ENCODE measurements at places on chromosomes 4 and X. TPM values are rescaled to one million over a fixed set of nuclear protein-coding genes. Genes with fewer than 3 reads are reported as not detected.

- no peak for DNase-seq
Observed at GRCh38 chr4:36349938-36350549, 68.6 kb downstream of the DTHD1 start.

- DNase-seq, result no peak
Observed at GRCh38 chrX:700936-701335, 70.3 kb downstream of the SHOX start.

- peak; percentile 86 for DNase-seq
Observed at GRCh38 chr4:26860922-26861433, 337 bp downstream of the STIM2 start.

DNA sequence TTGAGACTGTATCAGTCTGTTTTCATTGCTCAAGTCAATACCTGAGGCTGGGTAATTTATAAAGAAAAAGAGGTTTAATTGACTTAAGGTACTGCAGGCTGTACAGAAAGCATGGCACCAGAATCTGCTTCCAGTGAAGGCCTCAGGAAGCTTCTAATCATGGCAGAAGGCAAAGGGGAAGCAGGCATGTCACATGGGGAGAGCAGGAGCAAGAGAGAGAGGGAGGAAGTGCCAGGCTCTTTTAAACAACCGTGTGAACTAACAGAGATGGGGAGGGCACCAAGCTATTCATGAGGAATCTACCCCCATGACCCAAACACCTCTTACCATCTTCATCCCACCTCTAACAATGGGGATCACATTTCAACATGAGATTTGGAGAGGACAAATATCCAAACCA, 7.2 kb upstream of the TMEM131L start:
- no peak for DNase-seq

DNA sequence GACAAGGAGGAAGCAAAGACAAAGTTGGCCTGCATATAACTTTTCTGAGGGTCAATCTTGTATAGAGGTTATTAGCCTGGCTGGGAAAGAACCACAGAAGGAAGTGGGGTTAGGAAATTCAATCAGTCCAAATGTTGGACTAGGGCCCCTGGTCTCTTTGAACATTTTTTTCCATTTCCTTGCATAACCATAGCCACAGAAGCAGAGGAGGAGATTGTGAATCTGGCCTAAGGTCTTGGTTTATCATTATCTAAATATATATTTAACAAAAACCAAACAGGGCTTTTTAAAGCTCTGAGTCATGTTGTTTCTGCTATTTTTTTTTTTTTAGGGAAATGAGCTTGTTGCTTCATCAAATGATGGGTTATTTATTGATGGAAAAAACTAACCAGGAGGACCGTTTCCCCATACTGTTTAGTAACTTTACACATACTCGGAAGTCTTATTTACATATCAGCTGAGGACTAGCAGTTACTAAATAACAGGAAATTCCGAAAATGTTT, 97.7 kb upstream of the ACSL4 start:
- no peak for DNase-seq

DNA sequence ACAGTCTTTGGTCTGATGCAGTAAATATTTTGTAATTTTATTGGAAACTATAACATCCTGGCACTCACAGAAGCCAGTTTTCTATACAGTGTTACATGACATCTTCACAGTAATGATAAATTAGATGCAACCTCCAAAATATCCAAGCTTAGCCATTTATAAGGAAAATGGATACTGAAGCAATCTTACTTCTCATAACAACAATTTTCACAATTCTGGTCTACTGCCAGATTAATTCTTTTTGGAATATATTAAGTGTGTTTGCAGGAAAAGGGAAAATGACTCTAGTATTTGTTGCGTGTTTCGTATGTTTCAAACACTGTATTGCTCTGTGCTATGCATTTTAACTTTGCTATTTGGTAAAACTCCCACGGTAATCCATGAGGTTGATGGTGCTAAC, 1870.9 kb downstream of the ARAP2 start:
- DNase-seq, result no peak

DNA sequence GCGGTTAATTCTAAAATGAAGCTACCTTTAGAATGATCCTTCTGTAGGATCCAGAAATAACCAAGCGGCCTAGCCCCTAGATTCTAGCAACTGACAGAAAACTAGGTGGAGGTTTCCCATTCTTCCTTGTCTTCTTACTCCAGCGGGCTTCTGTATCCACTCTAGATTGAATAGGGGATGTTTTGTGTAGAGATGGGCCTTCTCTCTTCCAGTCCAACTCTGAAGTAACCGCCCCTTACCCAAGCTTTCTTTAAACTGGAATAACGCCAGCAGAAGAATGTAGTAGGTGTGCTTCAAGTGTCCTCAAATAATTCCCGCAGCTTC, 386 bp upstream of the TMEM184C start:
- DNase-seq, result no peak

DNA sequence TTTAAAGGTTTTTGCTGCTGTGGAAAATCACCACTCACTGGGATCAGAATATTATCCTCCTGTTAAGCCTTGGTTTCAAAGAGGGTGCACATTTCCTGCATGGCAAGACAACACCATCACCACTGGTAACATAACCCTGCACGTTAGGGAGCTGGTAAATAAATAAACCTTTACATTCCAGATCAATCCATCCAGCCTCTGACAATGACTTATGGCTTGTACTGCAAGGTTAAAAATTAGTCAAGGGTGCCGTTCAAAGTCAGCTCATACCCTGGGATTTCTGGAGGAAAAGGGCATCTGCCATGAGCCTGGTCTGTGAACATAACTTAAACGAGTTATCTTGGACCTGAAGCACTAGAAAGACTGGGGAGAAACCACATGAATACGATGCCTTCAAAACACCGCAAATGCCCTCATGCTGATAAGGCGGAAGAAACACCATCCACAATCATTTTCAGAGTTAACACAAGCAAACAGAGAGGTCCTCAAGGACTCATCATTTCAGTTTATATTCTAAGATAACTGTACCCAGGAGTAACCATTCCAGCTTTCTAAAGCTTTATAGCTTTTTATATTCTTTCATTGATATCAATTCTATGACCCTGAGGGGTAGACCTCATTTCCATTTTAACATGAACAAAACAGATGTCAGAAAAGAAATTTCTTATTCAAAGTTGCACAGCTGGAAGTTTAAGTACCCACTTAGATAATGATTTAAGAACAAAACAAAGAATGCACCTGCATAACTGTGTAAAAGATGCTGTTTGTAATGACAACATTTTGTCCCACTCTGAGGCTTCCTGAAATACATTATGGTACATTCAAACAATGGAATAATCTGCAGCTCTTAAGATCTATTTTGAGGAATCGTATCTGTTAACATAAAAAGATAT, 103.1 kb downstream of the NPNT start:
- DNase-seq, result no peak

- no peak for DNase-seq
Observed at GRCh38 chrX:129877401-129877800, 28.6 kb upstream of the UTP14A start.

- DNase-seq, result no peak
Observed at GRCh38 chrX:133249266-133250058, 31.3 kb upstream of the TFDP3 start.

- DNase-seq, result no peak
Observed at GRCh38 chrX:43595931-43596330, 60.2 kb upstream of the MAOA start.

GRCh38 chrX:76893930-76894329, 466.4 kb downstream of the MAGEE1 start:
- no peak for DNase-seq

DNA sequence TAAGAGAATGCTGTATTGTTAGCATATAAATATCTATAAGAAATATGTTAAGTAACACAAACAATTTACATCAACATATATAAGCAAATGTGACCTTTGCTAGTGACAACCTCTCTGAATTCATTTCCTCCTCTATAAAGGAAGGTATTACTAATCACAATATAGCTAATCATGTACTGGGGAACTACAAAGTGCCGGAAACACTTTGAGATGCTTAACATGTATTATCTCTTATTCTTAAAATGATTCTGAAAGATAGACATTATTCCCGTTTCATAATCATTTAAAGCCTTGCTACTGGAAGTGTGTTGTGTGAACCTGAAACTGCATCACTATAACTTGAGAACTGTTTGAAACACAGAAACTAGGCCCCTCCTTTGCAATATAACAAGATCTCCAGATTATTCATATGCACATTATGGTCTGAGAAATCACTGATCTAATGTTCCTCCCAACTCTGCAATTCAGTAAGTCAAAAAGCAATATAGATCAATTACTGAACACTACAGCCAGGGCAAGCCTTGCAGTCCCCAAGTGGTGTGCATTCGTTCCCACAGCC, 54.0 kb downstream of the KLHL8 start:
- no peak for DNase-seq

DNA sequence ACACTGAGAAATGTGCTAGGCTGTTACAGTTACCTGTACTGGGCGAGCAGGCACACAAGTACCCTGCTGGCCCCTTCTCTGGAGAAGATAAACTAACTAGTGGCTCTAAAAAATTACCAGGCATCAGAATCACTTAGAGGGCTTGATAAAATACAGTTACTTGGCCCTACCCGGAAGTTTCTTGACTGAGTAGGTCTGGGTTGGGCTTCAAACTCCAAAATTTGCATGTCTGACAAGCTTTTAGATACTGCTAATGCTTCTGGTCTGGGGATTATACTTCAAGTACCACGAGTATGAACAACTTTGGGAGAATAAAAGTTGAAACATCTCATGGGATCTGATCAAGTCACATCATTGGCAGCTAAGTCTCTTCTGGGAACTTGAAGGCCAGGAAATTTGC, 30.8 kb downstream of the CEP135 start:
- DNase-seq, result no peak

GRCh38 chr4:61276029-61276428, 75.9 kb downstream of the ADGRL3 start:
- no peak for DNase-seq

GRCh38 chr4:10416441-10416840, 40.8 kb downstream of the ZNF518B start:
- DNase-seq, result no peak

DNA sequence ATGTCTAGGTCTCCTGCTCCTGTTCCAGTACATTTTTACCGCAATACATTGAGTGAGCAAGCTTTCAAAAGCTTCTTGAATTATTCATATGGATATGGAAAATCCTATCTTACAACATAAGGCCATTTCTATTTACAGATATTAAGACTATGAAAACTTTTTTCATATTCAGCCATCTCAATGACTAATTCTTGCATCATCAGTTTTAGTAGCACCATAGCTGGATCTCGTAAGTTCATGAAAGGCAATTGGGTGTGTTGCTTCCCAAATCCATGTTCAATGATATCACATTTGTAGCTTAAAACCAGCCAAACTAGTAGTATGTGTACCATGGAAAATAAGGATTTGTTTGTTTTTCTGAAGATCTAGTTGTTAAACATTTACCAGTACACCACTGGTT, 118.3 kb upstream of the GABRA2 start:
- no peak for DNase-seq

DNA sequence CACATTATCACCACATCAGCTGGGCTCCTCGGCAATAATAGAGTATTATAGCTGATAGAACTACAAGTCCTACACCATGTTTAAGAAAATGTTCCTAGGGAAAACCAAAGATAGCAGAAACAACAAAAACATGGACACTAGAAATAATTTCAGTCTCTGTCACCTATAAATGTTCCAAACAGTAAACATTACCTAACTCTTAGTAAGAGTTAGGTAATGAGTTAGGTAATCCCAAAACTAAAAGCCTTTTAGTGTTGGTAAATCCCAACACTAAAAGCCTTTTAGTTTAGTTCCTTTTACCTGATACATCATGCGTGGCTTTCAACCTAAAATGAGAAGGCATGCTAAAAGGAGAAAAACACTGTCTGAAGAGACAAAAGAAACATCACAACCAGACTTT, 35.5 kb downstream of the MAGED2 start:
- no peak for DNase-seq

DNA sequence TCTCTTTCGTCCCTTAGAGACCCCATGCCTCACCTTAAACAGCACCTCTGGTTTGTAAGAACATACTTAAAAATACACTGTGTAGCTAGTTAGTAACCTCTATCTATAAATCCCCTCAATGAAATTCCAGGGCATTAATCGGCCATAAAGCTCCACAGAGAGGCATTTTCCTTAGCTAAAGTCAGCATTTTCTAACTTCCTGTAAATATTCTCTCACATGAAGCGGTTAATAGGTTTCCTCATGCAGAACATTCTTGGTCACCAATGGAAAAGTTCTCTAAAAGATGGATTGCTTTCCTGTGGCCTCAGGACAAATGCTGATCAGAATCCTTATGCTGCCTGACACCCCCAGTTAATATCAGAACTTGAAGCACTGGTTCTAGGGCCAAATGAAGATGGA, 248.6 kb upstream of the BOD1L1 start:
- DNase-seq, result no peak

- DNase-seq, result no peak
Observed at GRCh38 chrX:40938423-40938822, 146.8 kb upstream of the USP9X start.

- no peak for DNase-seq
Observed at GRCh38 chr4:19657856-19658255, 593.8 kb upstream of the SLIT2 start.

- DNase-seq, result peak; percentile 62
Observed at GRCh38 chr4:86452422-86452891, 92.6 kb upstream of the MAPK10 start.

- DNase-seq, result no peak
Observed at GRCh38 chr4:80215449-80216052, 18.2 kb downstream of the PRDM8 start.

GRCh38 chr4:96887857-96888256, 1048.0 kb downstream of the PDHA2 start:
- DNase-seq, result no peak

- no peak for DNase-seq
Observed at GRCh38 chrX:108123591-108124366, 32.2 kb downstream of the ATG4A start.

DNA sequence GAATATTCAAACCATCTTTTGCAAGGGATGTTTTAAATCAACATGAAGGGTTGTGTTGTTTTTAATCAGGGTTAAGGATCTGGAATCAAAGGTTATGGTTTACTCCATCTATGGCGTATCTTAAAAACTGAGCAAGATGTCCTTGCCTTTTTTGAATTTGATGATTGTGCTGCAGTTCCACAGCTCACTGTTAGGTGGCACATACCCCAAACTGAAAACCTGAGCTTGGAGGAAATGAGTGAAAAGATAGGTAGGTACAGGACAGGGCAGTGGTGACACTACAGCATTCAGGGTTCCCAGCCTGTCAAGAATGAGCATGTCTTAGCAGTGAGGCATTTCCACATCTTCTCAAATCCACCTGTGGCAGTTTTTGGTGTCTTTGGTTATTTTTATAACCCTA, 13.1 kb upstream of the EOLA1 start:
- DNase-seq, result no peak

The GPC3 gene
- total RNA-seq, result 9.9 TPM

The C1QTNF7 gene
- total RNA-seq, result 4.0 TPM

The DDIT4L gene
- 3.6 TPM for total RNA-seq

The DCAF16 gene
- total RNA-seq, result 17.1 TPM

The HPRT1 gene
- total RNA-seq, result 20.5 TPM

The TRAM1L1 gene
- total RNA-seq, result 0.95 TPM

The EVC2 gene
- total RNA-seq, result 3.3 TPM

The KIAA1210 gene
- total RNA-seq, result not detected

Data from right cardiac atrium (tissue), 5 donors.